ENCODE measurements at places on chromosomes 6 and 20.

GRCh38 chr20:21048841-21049273 is 57.3 kb downstream of the LINC00237 start:
- DNase-seq = peak; percentile 1

DNA sequence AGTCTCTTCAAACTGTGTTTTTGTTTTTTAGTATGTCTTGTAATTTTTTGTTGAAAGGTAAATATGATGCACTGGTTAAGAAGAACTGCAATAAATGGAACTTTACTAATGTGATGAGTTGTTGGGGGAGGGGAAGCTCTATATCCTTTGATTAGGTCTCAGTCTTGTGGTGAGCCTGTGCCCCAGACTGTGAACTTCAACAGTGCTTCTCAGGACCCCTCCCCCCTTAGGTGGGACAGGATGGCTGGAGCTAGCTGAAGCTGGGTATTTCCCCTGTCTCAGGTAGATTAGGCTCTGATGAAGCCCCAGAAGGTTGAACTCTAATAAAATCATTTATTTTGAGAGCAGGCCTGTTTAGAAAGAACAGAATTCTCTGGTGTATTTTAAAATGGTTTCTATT is 31.4 kb upstream of the TASP1 start:
- no peak for DNase-seq

GRCh38 chr6:19851241-19852089 is 14.3 kb downstream of the ID4 start:
- no peak for DNase-seq

GRCh38 chr6:96760153-96760687 is 77.1 kb downstream of the GPR63 start:
- DNase-seq = no peak

GRCh38 chr6:149111556-149112115 is 205.9 kb upstream of the TAB2 start:
- no peak for DNase-seq

- DNase-seq = no peak
Observed at GRCh38 chr6:143527677-143528076, 16.2 kb upstream of the FUCA2 start.

DNA sequence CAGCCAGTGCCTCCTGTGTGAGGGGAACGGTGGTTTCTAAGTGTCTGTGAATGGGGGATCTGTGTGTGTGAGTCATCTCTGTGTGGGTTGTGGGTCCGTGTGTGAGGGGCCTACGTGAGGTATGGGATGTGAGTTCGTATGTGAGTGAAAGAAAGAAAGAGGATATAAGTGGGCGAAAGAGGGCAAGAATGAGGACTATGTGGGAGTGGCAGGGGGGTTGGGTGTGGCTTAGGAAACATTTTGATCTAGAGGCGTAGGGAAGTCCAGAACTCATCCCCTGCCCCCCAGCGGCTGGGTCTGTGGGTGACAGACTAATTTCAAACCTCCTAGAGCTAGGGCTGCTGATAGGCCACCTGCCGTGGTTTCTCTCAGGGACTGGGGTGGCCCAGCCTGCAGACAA is 35.5 kb downstream of the DHX35 start:
- DNase-seq = no peak

DNA sequence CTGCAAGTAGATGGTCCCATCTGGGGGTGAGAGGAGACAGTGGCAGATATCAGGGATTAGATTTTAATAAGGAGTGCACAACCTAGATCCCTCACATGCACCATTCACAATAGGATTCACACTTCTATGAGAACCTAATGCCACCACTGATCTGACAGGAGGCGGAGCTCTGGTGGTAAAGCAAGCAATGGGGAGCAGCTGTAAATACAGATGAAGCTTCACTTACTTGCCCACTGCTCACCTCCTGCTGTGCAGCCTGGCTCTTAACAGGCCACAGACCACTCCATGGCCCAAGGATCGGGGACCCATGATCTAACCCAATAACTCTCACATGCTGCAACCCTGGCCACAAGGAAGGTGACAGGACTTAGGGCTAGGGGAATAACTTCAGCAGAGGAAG is 75.4 kb downstream of the ZNF133 start:
- no peak for DNase-seq

GRCh38 chr6:125142618-125143017 is 11.0 kb upstream of the TPD52L1 start:
- no peak for DNase-seq

GRCh38 chr6:127267646-127268625 is 1.3 kb downstream of the RNF146 start:
- no peak for DNase-seq

DNA sequence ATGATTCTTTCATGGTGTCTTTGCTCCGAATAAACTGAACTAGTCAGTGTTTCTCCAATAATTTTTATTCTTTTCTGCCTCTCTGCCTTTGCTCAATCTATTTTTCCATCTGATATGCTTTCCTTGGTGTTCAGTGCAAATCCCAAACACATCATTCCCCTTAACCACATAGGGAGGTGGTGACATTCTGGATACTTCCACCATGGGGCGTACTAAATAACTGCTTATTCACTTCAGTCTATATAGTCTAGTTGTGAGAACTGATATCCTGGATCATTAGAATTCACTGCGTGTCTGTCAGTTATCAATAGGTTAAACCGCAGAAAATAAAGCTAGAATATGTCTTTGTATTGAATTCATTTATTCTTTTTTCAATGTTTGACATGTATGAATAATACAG is 83.1 kb downstream of the KCNQ5 start:
- no peak for DNase-seq

GRCh38 chr6:43927532-43928210 is 157.7 kb downstream of the VEGFA start:
- no peak for DNase-seq

DNA sequence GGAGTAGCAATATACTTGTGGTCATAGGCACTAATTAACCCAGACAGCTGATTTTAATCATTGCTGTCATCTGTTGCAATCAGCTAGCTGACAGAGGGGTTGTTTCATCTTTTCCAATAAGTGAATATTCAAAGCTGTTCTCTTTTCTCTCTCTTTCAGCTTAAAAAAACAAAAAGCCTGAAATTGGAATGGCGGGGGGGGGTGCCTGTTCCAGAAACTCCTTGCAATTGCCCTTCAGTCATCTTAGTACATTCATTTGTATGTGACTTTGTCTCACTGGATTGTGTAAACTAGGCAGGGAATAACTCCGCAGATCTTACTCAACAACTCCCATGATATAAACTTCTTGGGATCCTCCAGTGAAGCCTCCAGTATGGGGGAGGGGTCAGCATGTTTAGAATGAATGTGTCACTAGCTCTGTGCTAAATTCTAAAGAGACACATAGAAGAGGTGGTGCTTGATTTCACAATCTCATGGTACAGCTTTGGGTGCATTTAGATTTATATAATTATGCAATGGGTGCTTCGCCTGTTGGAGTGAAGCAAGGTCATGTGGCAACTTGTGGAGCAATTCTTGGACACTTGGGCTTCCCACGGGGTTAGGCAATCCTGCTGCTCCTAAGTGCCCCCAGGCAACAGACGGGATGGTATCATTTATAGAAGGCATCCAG is 40.1 kb downstream of the SLC24A3 start:
- no peak for DNase-seq

DNA sequence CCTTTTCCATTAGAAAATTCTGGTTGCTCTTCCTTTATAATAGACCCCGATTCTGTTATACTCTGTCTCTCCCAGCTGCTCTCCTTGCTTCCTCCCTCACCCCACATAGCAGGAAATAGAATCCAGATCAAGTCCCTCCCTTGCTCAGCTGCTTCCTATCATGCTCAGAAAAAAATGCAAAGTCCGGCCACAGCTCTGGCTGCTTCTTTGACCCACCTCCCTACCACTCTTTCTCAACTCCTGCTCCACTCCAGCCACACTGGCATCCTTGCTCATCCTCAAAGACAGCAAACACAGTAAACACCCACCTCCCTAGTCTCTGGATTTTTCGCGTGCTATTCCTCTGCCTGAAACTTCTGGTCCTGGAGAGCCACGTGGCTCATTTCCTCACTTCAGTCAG is 9.1 kb upstream of the SLC22A16 start:
- DNase-seq = no peak

- DNase-seq = no peak
Observed at GRCh38 chr6:158468666-158469065, 91.2 kb upstream of the TMEM181 start.

DNA sequence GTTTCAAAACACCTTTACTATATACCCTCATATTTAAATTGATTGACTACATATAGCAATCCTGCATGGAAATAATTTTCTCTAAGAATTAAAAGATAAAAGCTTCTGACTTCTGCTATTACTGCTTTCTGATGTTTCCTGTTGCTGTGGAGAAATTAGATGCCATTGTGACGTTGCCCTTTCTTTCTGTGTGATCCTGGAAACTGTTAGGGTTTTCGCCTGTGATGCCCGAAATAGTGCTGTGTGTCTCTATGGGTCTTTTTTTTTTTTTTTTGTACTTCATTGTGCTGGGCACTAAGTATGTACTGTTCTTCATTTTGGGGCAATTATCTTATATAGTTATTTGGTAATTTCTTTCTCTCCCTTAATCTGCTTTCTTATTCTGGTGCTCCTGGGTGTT is 205.0 kb downstream of the ARID1B start:
- DNase-seq = no peak

GRCh38 chr20:16747291-16747811 is 807 bp upstream of the OTOR start:
- no peak for DNase-seq

- no peak for DNase-seq
Observed at GRCh38 chr20:7610681-7611080, 329.6 kb downstream of the HAO1 start.

DNA sequence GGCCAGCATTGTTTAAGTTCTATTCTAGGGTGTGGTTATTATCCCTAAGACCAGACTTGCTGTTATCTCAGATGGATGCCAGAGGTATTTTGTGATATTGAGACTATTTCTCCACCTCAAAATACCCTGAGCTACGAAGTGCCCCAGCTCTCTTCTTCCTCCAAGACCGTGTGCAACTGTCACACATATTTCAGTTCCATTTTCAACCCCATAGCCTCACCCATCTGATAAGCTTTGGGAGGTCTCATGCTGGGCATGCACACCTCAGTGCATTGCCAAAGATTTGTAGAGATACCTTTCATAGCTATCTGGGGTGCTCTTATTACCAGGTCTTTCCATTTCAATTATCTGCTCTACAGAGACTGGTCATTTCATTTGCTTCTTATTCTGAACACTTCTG is 815.8 kb upstream of the EYS start:
- DNase-seq = no peak

- DNase-seq = no peak
Observed at GRCh38 chr20:12030470-12030869, 112.8 kb downstream of the BTBD3 start.

DNA sequence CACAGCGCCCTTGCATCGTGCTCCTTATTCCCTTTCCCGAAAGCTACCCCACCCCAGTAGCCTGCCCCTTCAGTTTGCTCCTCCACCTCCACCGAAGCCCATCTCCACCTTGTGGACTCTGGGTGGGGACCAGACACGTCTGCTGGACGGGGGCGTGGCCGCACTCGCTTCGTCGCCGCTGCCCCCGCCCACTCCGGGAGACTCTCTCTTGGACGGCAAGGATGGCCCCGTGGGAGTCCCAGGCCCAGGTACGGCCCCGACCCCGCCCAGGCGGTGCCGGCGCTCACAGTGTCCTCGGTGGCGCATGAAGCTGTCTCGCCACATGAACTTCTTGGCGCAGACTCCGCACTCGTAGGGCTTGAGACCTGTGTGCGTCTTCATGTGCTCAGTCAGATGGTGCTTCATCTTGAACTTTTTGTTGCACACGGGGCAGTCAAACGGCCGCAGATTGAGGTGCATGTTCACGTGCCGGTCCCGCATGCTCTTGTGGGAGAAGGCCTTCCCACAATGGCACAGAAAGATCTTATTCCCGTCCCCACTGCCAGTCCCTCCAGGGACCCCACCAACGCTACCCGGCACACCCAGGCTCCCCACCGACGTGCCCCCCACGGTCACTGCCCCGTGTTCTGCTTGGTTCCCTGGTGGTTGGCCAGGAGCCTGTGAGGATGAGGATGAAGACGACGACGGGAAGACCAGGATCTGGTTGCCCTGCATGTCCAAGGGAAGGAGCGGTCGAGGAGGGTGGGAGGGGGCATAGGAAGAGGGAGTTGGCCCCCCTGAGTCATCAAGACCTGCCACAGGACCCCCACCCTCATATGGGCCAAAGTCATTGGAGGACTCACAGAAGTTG is 1.3 kb upstream of the TAPBP start:
- DNase-seq = no peak

DNA sequence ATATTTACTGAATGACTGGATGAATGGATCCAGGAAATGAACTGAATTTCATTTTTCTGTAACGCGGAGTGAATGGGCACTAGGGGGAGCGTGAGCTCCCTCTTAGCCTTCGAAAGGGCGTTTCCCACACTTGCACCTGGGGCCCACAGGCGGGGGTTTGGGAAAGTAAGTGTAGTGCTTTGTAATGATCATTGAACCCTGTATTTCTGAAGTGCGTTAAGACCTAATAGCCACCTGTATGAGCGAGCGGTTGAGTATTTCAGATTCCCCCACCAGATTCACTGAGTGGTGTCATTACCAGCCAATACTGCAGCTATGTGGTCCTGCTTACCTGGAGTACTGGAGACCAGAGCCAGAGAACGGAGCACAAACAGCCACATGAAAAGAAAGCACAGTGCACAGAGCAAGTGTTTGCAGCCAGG is 10.5 kb downstream of the SYTL3 start:
- DNase-seq = peak; percentile 19

DNA sequence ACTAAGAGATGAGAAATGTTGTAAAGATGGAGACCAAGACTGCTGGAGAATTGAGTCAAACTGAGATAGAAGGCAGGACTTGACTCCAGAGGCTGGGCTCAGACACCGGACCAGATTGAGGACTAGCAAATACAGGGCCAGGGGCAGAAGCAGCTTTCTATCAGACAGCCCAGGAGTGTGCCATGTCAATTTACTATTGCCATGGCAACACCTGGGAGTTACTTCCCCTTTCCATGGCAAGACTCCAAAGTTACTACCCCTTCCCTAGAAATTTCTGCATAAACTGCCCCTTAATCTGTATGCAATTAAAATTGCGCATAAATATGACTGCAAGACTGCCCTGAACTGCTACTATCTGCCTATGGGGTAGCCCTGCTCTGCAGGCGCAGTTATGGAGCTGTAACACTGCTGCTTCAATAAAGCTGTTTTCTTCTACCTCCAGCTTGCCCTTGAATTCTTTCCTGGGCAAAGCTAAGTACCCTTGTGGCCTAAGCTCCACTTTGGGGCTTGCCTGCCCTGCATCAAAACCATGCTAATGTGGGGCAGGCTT is 90.1 kb upstream of the EDN1 start:
- DNase-seq = no peak

GRCh38 chr20:51106011-51106410 is 83.1 kb upstream of the KCNG1 start:
- DNase-seq = no peak

GRCh38 chr6:14280766-14281293 is 163.3 kb downstream of the CD83 start:
- DNase-seq = no peak

DNA sequence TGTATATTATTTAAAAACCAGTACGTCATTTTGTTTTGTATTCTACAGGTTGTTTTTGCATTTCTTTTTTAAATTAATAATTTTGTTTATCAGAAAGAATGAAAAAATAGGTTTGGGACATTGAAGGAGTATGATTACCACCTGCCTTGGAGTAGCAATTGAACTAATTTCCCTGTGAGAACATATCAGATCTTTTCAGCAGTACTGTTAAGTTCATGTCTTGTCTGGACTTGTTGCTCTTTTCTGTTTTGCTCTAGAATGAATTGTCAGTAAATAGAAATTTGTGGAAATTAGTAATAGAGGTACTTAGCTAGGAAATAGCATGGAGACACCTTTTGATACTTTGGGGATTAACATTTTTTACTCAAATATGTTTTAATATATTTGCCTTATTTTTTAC is 24.3 kb downstream of the HSF2 start:
- DNase-seq = no peak

All from activated CD8-positive, alpha-beta memory T cell treated with anti-CD3 and anti-CD28 coated beads for 1 hour (primary cell).